ENCODE measurements at places on chromosomes 1 and 21.

- DNase-seq: no peak
Observed at GRCh38 chr1:920010-920409, 3.7 kb upstream of the SAMD11 start.

DNA sequence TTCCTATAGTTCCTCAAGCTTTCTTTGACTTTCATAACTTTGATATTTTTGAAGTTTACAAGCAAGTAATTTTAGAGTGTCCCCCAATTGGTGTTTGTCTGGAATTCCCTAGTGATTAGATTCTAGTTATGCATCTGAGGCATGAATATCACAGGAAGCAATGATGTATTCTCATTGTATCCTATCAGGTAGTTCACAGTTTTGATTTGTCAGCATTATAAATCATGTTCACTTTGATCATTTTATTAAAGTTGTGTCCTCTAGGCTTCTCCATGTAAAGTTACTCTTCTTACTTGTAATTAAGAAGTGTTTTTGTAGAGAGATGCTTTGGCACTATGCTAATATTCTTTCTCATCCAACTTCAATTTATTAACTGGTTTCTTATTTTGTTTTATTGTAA, 53.0 kb downstream of the TYW3 start:
- no peak for DNase-seq

- no peak for DNase-seq
Observed at GRCh38 chr1:25541889-25542658, 1.3 kb upstream of the LDLRAP1 start.

GRCh38 chr1:224435318-224435763, 744 bp upstream of the WDR26 start:
- DNase-seq: no peak

- DNase-seq: no peak
Observed at GRCh38 chr1:119767486-119767885, 1.2 kb downstream of the HMGCS2 start.

- no peak for DNase-seq
Observed at GRCh38 chr1:74343216-74343615, 108.0 kb downstream of the TNNI3K start.

DNA sequence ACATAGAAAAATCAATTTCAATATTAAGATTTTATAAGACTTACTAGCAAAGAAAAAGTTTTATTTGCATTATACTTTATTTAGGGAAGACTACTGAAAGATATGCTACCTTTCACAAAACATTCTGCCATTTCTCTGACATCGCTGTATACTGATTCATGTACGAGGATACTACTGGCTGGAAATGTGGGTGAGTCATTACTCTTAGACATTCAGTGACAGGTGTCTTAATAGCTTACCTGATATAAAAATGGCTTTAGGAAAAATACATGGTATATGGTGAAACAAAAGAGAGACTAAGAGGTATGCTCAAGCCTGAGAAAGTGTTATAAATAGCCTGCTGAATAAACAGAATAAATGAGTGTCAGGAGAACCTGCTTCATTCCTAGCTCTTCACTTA, 73.0 kb upstream of the EXO1 start:
- no peak for DNase-seq
